Panc1 (cell line): ENCODE measurements at places on chromosomes 11 and 22. TPM values are rescaled to one million over a fixed set of nuclear protein-coding genes. Genes with fewer than 3 reads are reported as not detected.

CSKMT gene
- total RNA-seq: 36.9 TPM

YPEL1 gene
- total RNA-seq: 4.0 TPM

CEP57 gene
- 50.3 TPM for total RNA-seq

NXPE2 gene
- not detected for total RNA-seq

SPTY2D1 gene
- 14.8 TPM for total RNA-seq

PRODH gene
- total RNA-seq: 1.4 TPM

ADORA2A gene
- total RNA-seq: 11.5 TPM

BRSK2 gene
- total RNA-seq: 32.2 TPM

ANKK1 gene
- total RNA-seq: 0.08 TPM

MRGPRX4 gene
- not detected for total RNA-seq

ART5 gene
- 12.8 TPM for total RNA-seq

OR10D3 gene
- total RNA-seq: not detected

KCNJ11 gene
- total RNA-seq: 0.67 TPM

PRR33 gene
- not detected for total RNA-seq

L3MBTL2 gene
- total RNA-seq: 26.6 TPM

POU2AF1 gene
- total RNA-seq: 0.18 TPM

HEPHL1 gene
- total RNA-seq: not detected
